Posterior cingulate gyrus (tissue), 11 donors: ENCODE measurements at places on chromosomes 1 and 21.

- DNase-seq = no peak
Observed at GRCh38 chr1:33149453-33150190, 32.2 kb downstream of the TRIM62 start.

DNA sequence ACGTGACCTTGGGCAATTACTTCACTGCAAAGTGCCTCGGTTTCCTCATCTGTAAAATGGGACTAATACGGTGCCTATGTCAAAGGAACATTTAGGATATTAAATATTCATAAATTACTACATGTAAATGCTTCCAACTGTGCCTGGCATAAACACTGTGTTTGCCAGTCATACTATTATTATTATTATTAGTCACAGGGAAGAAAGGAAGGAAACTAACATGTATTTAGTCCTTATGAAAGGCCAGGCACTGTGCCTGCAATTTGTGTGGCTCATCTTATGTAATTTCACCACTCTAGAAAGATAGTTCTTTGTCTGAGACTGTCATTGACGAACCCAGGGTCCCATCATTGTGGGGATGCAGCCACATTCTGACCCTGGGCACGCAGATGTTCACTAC, 45.0 kb downstream of the EPHB2 start:
- DNase-seq = no peak

GRCh38 chr21:29148530-29148929, 18.1 kb downstream of the MAP3K7CL start:
- no peak for DNase-seq

DNA sequence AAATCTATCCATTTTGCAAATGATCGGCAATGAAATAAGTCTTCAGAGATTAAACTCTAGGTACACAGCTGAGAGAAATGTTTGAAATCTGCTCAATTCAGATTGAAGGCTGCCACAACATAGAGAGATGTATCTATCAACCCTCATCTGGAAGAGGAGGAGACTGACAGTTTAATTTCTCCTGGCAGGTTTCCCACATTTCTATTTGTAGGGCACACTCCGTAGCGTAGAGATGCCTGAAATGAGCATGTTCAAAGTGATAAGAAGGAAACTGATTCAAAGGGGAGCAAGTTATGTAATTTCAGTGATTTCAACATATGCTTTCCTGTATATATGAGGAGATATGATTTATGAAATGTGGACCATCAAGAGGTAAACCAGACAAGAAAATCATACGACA, 44.1 kb downstream of the NIBAN1 start:
- no peak for DNase-seq

DNA sequence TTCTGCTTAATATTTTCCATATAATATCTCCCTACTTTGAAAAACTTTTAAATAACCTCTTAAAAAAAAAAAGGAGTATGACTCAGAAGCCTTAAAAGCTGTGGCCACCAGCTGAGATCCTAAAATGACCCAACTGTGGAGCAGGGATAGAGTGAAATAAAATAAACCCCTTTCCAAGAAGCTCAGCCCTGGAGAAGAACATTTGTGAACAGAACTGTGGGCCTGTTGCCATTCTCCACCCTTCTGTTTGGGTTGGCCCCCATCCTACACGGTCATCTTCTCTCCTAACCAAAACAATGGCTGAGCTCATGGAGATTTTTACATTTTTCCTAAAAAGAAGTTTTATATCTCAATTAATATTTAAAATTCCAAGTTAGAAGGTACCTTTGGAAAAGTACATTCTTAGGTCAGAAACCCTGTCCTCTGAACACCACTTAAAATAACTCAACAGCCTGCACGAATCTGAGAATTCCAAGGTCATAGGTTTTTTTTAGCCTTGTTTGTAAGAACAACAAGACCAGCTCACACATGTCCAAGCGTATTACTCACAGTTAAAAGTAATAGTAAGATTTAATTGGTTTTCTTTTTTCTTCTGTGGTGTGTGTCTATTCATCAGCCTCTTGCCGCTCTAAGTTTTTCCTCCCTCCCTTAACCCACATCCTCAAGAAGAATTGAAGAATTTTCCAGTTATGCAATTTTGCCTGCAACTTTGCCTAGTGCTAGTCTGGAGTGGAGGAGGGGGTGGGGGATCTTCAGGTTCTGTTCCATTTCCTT, 107.7 kb upstream of the ERRFI1 start:
- no peak for DNase-seq
